ENCODE measurements at places on chromosomes 5 and 9.
A peak's percentile ranks its signal among the peaks of the same experiment; 100 is the strongest.

GRCh38 chr5:141846031-141846430 lies 32.2 kb downstream of the PCDH1 start:
- no peak for DNase-seq

GRCh38 chr9:14133394-14133793 lies 180.5 kb downstream of the NFIB start:
- no peak for DNase-seq

GRCh38 chr9:38092200-38092524 lies 23.1 kb upstream of the SHB start:
- DNase-seq, result no peak

GRCh38 chr5:133111299-133111698 lies 59.5 kb downstream of the HSPA4 start:
- no peak for DNase-seq

DNA sequence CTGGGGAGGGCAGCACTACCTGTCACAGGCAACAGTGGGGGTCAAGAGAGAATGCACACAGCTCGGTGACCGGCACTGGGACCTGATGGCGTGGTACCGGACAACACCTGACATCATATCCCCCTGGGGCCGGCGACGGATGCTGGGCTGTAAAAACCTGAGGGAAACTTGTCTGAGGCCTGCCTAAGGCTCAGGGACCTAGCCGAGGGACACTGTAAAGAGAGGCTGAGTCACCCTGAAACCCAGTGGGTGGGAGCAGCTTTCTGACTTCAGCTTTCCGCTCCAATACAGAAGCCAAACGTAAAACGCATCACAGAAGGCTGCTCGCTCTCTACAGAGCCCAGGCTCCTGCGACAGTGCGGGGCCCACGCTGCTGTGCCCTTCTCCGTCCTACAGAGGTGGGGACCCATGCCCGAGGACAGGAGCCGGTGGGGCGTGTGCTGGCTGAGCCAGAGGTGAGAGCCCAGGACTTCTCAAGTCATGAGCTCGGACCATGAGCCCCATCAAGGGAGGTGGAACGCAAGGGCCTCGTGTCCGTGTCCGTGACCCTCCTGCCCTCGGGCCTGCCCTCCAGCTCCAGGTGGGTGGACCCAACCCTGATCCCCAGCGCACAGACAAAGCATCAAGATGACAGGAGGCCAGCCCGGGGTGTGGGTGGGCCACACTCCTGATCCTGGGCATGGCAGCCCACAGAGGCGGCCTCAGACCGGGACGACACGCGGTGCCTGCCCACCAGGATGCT lies 5.3 kb downstream of the RALGDS start:
- DNase-seq, result no peak

GRCh38 chr9:126611592-126612325 lies 2.0 kb upstream of the LMX1B start:
- DNase-seq, result no peak

DNA sequence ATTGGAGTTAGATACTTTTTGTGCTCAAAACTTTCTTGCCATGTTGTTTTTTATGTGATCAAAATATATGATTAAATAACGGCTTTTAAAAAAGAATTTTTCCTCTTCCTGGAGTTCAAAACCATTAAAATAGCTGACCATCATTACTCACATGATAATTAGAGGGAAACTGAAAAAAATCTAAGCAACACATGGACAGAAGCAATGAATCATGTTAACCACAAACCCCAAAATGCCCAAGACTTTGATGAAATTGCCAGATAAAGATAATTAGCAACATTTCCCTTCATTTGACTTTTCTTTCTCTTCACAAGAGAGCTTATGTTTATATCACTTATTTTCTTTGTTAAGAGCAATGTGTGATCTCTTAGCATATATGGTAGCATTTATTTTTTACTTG lies 1294.2 kb downstream of the EFNA5 start:
- no peak for DNase-seq

GRCh38 chr5:131230406-131230805 lies 33.4 kb upstream of the CDC42SE2 start:
- no peak for DNase-seq

DNA sequence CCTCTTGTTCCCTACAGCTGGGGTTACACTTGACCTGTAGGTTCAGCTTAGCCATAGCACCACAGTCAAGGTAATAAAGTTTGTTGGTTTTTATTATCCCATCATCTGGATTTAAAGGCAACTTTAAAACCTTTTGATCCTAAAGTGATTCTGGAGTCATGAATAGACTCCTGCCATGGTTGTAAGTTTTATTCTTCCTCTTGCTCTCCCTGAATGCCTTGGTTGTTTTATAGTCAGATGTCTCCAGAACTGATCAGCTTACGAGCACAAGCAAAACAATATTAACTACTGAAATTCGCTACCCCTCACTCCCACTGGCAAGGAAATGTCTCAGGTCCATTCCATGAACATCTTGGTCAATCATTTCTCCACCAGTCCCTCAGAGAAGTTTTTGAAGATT lies 1328.6 kb downstream of the PTPRD start:
- DNase-seq, result no peak

- DNase-seq, result no peak
These were observed 20.7 kb downstream of the SKP2 start for GRCh38 chr5:36172599-36172998.

DNA sequence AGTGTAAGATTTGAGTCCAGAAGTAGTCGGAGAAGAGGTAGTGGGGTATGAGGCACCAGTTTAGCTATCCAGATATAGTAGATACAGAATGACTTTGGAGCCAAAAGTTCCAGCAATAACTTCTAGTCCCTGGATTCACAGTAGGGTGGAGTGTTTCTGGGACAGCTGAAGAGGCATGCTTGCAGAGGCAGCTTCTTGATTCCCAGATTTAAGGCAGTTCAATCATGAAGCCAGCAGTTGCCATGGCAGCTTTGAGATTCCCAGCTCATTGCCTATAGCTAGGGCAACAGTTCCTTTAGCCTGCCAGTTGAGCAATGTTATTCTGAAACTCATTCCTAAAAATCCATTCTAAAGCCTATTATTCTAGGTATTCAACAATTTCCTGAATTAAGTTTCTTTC lies 79.2 kb downstream of the LIX1 start:
- DNase-seq, result no peak

GRCh38 chr9:99533421-99533820 lies 288.3 kb upstream of the NR4A3 start:
- no peak for DNase-seq

DNA sequence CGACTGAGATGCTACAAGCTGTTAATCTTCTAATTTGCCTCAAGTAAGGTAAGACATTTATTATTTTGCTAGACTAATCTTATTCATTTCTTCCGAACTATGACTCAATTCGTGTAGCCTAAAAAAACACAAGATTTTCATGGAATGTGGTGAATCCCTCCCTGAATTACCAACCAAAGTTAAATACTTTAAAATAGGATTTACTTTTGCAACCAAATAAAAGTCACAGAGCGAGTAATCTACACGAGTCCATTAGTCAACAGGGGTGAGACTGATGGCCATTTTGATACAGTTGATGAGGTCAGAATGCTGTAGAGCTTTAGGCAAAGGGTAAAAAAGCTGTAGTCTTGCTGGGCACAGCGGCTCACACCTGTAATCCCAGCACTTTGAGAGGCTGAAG lies 13.1 kb upstream of the BNC2 start:
- no peak for DNase-seq

- DNase-seq, result no peak
These were observed 20.7 kb downstream of the CEMIP2 start for GRCh38 chr9:71747576-71747975.

DNA sequence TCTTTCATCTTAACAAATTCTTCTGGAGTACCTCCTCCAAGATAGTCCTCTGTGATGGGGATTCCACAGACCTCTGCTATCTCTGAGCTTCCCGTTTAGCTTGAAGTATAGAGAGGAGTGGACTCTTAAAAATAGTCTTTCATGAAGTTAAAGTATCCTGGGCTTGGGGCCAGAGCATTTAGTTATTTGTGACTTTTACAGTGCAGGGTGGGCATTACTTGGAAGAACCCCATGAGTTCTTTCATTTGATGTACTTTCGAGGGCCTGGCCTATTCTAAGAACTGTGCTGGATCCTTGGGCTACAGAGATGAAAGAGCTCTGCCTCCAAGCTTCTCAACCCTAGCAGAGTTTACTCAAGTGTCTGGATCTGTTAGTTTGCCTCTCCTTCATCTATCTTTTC lies 131.5 kb downstream of the ZSWIM6 start:
- no peak for DNase-seq

GRCh38 chr5:178279723-178280438 lies 47.3 kb upstream of the PHYKPL start:
- peak; percentile 24 for DNase-seq

GRCh38 chr9:23682891-23683431 lies 143.1 kb downstream of the ELAVL2 start:
- DNase-seq, result no peak

- DNase-seq, result no peak
These were observed 7.7 kb upstream of the VAV2 start for GRCh38 chr9:133999851-134000265.

GRCh38 chr5:54721116-54721515 lies 203.6 kb downstream of the SNX18 start:
- no peak for DNase-seq

DNA sequence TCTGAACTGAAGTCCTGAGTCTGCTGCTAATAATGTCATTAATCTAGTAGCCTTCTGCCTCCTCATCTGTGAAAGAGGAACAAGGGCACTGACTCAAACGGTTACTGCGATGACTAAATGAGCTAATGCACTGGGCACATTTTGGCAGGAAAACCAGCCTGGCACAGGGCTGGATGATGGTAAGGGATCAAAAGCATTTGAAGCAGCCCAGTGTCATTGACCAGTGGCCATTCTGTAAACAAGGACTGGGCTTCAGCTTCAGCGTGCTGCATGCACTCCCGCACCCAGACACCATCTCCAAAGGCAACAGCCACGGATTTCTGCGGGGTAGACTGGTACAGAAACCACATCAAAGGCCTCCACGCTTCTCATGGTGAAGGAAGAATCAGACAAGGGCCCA lies 8.0 kb downstream of the GCNT4 start:
- DNase-seq, result no peak

GRCh38 chr5:132901730-132902129 lies 28.3 kb downstream of the LEAP2 start:
- no peak for DNase-seq

GRCh38 chr9:14652729-14653377 lies 40.4 kb downstream of the ZDHHC21 start:
- no peak for DNase-seq

DNA sequence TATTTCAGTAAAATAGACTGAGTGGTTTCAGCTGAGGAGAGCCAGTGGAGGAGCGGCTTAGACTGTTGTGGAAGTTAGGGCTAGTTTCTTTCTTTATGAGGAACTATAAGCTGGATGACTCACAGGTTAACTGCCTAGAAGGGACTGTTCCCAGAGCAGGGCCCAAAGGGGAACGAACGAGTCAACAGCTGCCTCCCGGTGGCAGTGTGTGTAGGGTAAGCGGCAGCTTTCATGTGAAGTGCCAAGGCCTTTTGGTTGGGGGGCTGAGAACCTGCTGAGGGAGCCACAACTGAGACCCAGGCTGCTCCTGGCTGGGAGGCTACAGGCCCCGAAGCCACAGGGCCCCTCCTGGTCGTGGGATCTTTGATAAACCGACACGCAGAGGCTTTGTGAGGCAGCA lies 7.0 kb downstream of the SQSTM1 start:
- DNase-seq, result no peak

GRCh38 chr9:98381311-98382103 lies 126.1 kb upstream of the TBC1D2 start:
- DNase-seq, result no peak

GRCh38 chr5:53971551-53971950 lies 338.8 kb downstream of the ARL15 start:
- DNase-seq, result no peak

DNA sequence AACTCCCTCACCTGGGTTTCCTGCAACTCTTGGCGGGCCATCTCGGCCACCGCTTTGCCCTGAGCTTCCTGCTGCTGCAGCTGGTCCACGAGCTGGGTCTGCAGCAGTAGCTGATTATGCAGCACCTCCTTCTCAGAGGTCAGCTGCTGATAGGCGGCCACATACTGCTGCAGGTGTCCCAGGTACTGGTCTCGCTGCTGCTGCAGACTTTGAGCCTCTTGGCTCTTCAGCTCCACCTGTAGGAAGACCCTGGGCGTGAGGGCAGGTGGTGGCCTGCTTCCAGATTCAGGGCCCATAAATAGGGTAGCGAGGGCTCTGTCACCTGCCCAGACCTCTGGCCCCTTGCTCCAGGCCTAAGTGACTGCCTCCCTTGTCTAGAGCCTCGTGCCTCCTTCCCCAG lies 16.7 kb downstream of the GOLGA2 start:
- no peak for DNase-seq

DNA sequence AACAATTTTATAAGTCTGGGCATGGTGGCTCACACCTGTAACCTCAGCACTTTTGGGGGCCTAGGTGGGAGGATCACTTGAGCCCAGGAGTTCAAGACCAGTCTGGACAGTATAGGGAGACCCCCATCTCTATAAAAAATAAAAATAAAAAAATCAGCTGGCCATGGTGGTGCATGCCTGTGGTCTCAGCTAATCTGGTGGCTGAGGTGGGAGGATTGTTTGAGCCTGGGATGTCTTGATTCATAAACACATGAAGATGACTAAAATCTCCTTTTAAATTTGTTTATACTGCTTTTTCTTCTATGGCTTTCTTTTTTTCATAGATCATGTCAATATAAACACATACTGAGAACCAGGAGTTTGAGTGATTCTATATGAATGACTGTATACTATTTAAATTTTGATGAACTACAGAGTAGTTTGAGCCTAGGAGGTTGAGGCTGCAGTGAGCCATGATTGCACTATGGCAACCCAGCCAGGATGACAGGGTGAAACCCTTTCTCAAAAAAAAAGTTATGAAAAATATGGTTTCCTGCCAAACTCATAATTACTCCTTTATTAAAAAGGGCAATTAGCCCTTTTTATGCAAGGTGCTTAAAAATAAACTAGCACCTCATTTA lies 14.2 kb downstream of the RIC1 start:
- no peak for DNase-seq

DNA sequence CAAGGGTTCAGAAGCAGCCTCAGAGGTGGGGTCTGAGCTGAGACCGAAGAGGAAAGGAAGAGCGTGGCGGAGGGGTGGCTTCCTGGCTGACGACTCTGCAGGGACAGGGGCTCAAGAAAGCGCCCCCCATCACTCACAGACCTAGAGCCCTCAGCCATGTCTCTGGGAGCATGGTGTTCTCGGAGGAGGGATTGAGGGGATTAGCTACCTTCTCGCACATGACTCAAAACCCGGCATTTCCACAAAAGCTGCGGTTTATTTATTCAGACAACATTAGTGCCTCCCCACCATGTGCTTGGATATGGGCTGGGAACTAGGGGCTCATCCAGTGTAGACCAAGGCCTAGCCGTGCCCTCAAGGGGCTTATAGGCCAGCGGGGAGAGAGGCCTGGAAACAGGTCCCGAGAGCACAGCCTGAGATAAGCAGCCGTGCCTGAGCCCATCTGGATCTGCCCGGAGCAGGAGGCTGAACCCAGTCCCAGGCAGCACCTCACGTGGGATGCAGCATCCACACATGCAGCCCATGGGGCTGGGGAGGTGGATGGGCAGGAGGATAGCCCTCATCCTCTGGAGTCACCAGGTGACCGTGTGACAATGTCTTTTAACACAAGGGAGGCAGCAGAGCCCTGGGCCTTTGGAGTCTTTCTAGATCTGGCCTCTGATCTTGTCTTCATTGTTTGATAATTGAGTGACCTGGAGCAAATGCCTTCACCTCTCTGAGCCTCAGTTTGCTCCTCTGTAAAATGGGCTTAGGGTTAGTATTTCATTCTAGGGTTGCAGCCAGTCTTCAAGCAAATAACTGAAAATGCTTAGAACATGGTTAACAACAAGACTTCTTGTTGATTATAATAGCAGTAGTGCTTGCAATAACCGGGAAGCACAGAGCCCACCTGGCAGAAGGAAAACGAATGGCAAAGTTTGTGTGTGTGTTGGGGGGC lies 878 bp upstream of the HMCN2 start:
- DNase-seq, result no peak

Data from esophagus squamous epithelium (tissue), 5 donors.